ENCODE measurements at places on chromosomes 6 and 20. TPM values are rescaled to one million over a fixed set of nuclear protein-coding genes. Genes with fewer than 3 reads are reported as not detected.
A peak's percentile ranks its signal among the peaks of the same experiment; 100 is the strongest.

The SIRPB1 gene
- total RNA-seq, result 1.4 TPM

The LAMA5 gene
- total RNA-seq, result 455 TPM

The HMGCLL1 gene
- 0.25 TPM for total RNA-seq

The MUCL3 gene
- total RNA-seq, result not detected

The RBM12 gene
- total RNA-seq, result 43.2 TPM

GRCh38 chr6:110900028-110900598 is 25.5 kb downstream of the AMD1 start:
- DNase-seq, result no peak

GRCh38 chr6:134058622-134059366 is 6.4 kb upstream of the SLC2A12 start:
- no peak for DNase-seq

DNA sequence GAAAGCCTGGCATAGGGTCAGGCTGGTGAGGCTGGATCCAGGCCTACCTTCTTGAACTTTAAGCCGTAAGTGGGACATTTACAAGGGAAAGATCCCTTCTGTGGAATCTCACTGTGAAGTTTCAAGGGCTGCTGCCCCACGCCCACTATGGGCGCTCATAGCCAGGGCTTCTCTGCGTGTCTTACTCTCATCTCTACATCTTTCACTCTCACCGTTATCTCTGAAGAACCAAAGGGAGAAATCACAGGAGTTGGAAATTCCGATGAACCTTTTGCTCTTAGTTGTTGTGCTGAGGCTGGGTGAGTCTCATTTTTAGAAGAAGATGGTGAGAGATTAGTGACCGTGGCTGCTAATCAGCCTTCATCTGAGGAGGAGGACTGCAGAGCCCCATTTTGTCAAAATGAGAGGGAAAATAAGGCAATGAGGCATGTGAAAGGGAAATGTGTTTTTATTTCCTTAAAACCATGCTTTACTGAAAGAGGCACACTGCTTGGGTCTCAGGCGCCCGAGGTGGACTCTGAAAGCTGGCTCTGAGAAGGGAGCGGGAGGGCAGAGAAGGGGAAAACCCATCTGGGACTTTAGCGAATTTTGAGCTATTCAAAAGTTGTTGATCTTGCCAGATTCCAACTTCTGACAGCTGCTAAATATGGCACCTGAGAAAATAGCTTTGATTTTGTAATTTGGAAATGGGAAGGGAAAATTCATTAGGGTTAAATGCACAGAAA is 301.5 kb downstream of the CLIC5 start:
- no peak for DNase-seq

GRCh38 chr20:51185861-51186260 is 163.0 kb upstream of the KCNG1 start:
- DNase-seq, result no peak

- DNase-seq, result no peak
Observed at GRCh38 chr20:20276811-20277530, 90.9 kb upstream of the INSM1 start.

- peak; percentile 7 for DNase-seq
Observed at GRCh38 chr20:33262658-33263065, 20.4 kb upstream of the BPIFB1 start.

GRCh38 chr20:54154439-54154838 is 19.3 kb downstream of the CYP24A1 start:
- no peak for DNase-seq

DNA sequence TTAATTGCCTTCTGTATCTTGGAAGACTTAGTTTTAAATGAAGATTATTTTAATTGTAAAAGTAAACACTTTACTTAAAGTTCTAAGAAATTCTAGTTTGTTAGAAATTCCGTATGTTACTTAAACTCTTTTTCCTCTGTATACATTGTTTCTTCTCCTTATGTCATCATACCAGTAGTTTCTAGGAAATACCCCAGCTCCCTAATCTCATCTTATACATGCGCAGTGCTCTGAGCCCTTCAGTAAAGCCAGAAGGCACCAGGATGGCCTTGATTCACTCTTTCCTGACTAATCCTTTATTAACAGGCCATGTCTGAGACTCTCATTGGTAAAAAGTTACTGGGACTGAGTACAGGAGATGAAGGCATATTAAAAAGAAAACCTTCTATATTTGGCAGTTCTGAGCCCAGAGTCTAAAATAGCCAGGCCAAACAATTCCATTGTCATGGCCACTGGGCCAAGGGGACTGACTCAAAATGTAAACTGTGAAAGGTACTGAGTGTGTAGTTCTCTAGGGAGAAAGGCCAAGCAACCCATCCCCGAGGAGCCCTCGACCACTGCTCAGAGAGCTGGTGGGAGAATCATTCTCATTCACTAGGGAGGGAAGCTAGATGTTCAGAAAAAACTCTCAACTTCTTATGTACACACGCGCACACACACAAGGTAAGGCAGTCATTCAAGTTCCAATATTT is 25.0 kb downstream of the SLC22A1 start:
- DNase-seq, result no peak

DNA sequence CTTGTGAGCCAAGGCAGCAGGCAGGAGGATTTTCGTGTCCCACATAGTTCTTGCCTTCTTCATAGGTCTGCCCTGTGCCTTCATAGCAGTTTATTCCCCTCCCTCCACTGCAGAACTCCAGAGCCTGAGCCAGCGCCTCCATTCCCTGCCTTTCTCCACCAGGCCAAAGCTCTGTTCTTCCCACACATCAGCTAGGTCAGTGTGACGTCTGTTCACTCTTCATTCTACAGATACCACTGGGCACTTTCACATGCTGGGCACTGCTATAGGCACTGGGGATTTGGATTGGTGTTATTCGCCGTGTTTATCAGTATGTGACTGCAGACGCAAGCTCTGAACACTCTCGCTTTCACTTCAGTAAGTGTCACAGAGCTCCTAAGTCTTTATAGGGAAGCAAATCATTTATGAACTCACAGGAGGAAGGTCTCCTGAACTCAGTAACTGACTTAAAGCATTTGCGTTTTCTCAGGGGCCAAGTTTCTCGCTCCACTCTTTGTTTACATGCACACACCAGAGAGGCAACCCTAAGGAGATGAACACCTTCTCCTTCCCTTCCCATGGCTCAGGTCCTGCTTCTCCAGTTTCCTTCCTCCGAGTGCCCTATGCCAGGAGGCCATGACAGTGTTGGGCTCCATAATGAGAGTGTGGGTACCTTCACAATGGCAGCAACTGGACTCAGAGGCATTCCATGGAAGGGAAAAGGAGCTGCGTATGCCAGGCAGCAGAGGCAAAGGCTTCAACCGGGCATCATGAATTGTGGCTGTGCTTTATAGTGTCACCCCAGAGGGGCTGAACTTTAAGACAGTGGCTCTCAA is 6.3 kb upstream of the APMAP start:
- no peak for DNase-seq

DNA sequence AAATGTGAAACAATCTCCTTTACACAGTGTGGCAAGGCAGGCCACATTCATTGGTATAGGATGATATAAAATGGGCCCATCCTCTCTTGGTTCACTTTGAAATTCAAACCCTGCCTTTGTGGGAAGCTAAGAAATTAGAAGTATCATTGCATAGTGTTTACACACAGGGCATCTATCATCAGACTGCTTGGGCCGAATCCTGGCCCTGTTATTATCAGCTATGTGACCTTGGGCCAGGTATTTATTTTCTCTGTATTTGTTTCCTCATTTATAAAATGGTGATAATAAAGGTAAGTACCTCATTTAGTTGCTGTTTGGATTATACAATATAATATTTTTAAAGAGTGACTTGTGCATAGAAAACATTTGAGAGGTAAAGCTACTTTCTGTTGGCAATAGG is 45.5 kb downstream of the PTPRK start:
- no peak for DNase-seq

- no peak for DNase-seq
Observed at GRCh38 chr6:4308364-4308763, 173.0 kb upstream of the ECI2 start.

DNA sequence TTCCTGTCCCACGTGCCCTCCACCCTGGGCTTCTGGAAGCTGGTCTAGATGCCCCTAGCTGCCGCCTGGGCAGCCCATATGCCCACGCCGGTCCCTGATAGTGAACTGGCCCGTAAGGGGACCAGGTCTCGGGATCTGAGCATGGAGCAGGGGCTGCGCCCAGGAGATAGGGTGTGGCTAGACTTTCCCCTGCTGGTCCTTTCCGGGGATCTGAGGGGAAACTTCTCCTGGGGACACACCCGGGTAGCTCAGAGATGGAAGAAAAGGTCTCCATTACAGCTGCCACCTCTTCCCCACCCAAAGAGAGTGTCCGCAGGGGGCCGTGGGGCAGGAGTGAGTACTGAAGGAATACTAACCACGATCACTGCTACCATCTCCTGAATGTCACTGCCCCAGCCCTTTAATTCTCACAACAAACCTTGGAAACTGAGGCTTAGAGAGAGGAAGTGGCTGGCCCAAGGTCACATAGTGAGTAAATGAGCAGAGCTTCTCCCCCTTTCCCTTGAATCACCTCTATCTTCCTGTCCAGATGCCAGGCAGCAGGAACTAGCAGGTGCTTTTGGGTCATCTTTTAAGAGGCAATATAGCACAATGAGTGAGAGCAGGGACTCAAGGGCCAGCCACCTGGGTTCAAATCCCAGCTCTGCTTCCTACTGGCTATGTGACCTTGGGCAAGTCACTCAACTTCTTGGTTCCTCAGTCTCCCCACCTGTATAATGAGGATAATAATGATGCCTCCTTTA is 11.8 kb upstream of the CCN5 start:
- no peak for DNase-seq
